ENCODE measurements at places on chromosomes 7 and 10.
A peak's percentile ranks its signal among the peaks of the same experiment; 100 is the strongest.

- no peak for DNase-seq
These were observed 113.4 kb downstream of the PRKAG2 start for GRCh38 chr7:151763420-151763984.

DNA sequence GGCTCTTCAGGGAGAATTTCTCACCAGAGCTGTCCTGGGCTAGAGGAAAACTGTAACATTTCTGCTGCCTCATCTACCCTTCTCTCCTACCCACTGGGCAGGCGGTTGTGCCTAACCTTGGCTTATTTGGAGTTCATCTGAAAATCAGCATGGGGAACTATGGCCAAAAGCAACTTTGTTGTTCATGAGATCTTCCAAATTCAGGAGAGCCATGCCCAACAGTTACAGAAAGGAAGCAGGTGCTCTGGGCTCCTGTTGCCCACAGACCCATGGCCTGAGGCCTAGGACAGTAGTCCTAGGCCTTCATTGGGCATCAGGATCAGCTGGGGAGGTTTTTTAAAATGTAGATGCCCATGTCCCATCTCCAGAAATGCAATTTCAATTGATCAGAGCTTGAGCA is 85.2 kb downstream of the GRID1 start:
- DNase-seq = no peak

DNA sequence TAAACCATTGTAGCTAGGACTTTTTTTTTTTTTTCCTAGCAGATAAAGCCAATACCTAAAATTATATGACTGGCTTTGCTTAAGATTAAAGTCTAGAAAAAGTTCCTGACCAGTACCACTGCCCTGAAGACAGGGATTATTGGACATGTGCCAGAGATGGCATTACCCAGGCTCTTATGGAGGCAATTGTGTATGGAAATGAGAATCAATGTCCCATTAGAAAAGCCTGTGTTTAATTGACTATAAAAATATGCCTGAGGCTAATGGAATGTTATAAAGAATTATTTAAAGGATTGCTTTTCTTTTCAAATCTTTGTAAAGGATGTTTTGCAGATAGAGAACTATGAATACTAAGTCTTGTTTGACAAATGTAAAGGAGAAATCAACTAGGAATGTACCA is 196.7 kb downstream of the ANK3 start:
- no peak for DNase-seq

DNA sequence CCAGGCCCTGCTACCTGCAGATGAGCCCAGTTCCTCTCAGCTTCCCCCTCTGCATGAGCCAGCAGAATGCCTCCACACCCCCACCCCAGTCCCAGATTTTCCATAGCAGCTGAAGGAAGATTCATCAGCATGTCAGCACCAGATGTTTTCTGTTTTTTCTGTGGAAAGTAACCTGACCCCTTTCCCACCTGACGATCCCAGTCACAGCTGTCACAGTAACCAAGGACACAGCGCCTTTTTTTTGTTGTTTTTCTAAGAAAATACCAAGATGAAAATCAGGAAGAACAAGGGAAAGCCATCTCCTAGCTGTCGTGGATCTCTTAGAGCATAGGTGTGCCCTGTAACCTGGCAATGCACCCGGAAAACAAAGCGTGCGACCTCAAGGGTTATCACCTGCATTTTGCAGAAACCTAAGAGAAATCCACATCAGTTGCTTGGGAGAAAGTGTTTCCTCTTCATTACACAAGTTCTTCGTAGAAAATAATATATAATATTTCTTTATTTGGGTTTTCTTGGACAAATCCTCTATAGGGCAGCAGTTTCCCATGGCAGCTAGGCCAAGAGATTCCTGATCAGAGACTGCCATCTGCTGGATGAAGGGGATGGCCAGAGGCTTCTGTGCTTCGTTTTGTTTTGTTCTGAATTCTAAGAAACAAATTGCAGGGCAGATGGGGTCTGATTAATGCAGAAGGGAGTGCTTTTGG is 401.9 kb downstream of the TNS3 start:
- DNase-seq = no peak

DNA sequence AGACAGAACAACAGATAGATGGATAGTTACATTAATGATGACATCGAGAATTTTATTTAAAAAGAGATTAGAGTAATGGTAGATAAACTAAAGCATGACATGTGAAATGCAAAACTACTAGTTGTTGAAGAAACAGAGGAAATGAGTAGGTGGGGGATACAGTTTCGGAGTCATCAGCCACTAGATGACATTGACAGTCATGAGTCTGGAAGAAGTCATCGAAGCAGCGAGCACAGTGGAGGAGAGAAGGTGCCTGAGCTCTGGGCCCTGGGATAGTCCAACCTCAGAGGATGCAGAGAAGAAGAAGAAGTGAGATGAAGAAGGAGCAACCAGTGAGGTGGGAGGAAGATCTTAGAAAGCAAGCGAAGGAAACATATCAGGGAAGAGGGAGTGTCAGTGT is 20.2 kb upstream of the SEC61A2 start:
- DNase-seq = no peak

DNA sequence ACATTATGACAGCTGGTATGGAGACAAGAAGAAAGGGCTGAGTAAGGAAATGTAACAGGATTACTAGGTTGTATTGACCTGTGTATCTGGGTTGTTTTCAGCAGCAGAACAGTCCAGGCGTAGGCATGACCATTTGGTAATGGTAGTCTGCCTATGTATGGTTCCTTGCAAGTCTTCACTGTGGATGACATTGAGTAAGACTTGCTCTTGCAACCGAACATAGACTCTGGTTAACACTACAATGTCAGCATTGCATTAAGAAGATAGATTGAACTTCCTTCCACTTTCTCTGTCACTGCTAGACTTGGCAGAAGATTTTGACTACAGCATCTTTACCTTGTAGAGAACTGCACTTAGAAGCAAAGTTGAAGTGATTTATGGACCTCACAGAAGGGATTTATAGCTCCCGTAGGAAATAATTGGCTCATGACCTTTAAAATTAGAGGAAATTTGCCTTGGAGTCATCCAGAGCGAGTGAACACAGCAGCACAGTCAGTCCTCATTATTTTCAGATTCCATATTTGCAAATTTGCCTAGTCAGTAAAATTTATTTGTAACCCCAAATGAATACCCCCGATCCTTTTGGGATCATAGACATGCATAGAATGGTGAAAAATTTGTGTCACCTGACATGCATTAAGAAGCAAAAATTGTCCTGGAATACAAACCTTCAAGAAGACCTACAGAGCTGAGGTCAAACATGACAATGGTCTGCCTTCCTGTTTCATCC is 79.6 kb upstream of the STRIP2 start:
- peak; percentile 6 for DNase-seq

DNA sequence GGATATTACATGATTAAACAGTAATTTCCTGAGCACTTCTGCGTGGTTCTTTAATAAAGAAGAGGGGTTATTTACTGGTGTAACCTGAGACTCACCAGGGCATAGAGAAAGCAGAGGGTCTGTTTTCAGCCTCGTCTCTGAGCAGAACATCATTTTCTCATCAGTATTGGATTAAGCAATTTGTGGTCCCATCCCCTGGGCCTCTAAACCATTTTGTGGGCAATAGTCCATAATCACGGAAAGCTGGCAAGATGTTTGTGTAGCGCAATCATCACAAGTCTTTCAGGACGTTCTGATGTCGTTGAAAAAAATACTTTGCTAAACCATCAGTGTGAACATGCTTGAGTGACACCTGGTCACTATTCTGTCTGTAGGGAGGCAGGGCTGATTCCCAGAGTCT is 37.1 kb upstream of the SEC61G start:
- no peak for DNase-seq

DNA sequence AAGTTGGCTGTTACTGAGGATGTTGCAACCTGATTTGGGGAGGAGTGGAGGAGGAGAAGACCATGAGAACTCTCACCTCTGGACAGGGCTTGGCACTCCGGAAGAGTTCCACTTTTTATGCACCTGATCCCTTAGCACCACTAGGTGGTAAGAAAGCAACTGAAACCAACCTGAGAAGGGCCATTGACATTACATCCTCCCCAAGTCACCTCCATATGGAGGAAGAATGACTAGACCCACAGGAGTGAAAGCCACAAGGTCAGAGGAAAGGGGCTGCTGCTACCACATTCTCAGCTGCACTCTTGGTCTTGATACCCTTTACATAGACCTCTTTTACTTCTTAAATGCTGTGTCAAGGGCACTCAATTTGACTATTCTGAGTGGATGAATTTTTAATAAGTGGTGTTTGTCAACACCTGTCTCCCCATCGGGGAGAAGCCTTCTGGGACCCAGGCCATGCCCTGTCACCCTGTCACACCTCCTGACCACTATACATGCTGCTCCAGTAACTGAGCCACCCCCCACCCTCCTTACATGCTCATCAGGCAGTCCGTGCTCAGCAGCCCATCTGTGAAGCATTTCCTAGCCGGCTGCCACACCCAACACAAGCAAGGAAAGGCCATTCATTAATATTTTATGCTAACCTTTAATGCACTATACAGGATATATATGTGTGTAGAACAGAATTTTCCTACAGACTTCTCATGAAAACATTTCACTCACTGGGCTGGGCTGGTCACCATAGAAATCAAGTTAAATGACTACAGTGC is 362.9 kb downstream of the GFRA1 start:
- DNase-seq = no peak

- no peak for DNase-seq
These were observed 144.0 kb downstream of the RPS24 start for GRCh38 chr10:78177491-78178185.

DNA sequence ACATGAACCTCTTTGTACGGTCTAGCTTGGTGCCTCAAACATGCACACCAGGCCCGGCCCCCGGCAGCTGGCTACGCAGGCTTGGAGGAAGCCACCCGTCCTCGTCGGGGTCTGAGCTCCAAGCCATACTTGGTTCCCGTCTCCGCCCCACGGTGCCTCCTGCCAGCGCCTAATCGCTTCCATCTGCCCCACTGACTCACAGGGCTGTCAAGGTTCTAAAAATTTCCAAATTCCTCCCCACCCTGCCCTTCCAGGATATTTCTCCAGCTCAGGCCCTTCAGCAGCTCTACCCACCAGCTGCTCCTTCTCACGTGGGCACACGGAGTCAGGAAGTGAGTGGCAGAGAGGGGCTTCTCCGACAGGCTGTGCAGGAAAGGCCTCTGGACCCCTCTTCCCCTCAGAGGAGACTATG is 38.8 kb downstream of the TMEM270 start:
- no peak for DNase-seq

Data from AML-193 (cell line).